ENCODE measurements at places on chromosomes 11 and 22.

DNA sequence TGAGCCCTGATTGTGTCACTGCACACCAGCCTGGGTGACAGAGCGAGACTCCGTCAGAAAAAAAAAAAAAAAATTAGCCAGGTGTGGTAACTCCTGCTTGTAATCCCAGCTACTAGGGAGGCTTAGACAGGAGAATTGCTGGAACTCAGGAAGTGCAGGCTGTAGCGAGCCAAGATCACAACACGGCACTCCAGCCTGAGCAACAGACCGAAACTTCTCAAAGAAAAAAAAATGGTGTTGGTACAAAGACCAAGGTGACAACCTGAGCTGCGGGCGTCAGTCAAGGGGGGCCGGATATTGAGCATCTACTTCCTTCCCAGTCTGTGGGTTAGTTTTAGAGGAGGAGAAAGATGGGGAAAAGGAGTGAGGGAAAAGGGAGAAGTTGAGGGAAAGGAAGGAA, 48.5 kb upstream of the HSPA8 start:
- DNase-seq, result no peak

DNA sequence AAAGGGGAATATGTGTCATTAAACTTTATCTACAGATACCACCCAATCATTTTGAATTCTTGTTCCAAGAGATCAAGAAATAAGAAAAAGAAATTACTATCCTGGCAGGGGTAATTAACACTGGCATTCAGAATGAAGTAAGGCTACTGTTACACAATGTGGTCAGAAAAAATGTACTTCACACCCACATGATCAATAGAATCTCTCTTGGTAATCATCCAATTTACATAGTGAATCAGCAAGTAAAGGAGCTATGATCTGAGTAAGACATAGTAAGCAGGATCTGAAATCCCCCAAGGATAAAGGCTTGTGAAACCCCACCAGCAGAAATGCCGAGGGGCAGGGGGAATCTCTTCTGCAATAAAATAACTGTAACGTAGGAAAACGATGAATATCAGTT, 466.5 kb downstream of the FAM181B start:
- no peak for DNase-seq

- DNase-seq, result no peak
Observed at GRCh38 chr11:103709371-103709770, 327.1 kb upstream of the DDI1 start.

DNA sequence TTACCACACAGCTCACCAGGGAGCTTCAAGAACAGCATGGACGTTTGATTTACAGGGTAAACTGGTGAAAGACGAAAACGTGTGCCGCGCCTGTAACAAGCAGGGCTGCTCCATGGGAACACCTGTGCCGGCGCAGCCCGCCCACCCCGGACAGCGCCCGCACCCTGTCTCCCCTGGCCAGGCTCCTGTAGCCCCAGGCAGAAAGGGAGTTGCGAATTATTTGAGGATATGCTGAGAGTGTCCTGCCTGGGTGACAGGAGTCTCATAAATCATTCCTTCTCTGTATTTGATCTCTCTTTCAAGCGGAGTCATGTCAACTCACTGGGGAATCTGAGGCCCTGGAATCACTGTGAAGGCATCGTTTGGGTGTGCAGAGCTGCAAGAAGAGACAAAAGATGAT, 804.3 kb downstream of the OPCML start:
- DNase-seq, result no peak

DNA sequence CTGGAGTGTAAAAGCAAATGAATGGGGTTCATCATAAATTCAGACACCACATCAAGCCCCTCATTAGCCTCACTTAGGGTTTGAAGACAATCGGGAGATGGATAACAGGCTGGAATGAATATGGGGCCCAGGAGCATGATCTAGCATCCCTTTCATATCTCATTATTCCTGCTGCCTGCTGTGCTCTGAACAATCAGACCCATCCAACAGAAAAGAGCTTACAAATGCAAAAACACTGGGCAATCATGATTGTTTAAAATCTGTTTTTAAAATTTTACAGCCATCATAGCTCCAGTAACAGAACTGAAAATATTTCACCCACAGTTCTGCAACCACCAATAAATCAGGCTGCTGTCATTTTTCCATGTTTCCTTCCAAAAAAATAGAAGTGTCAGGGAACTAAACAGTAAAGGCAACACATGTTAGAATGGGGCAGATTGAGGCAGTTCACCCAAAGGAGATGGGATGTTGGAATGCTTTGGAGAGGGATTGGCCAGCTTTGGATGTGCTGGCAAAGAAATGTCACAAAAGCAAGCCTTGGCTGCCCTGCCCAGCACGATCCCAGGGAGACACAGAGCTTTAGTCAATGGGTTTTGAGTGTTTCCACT, 47.8 kb upstream of the BMAL1 start:
- DNase-seq, result no peak

DNA sequence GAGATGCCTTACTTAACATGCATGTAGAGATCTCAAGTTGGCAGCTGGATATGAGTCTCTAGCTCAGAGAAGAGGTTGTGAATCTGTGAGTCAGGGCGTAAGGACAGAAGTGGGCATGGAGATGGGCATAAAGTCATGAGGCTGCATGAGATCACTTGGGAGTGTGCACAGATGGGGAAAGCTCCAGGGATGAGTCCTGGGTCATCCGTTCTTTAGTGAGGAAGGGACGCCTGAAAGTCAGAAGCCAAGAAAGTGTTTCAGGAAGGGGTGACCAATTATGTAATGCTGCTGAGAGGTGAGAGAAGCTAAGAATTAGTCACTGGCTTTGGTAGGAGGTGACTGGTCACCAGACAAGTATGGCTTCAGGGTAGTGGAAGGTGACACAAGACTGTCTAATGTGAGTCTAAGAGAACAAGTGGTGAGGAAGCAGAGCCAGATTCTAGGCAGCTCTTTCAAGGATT, 6.7 kb downstream of the ACP2 start:
- DNase-seq, result no peak
